ENCODE measurements at places on chromosomes 13 and 19.

DNA sequence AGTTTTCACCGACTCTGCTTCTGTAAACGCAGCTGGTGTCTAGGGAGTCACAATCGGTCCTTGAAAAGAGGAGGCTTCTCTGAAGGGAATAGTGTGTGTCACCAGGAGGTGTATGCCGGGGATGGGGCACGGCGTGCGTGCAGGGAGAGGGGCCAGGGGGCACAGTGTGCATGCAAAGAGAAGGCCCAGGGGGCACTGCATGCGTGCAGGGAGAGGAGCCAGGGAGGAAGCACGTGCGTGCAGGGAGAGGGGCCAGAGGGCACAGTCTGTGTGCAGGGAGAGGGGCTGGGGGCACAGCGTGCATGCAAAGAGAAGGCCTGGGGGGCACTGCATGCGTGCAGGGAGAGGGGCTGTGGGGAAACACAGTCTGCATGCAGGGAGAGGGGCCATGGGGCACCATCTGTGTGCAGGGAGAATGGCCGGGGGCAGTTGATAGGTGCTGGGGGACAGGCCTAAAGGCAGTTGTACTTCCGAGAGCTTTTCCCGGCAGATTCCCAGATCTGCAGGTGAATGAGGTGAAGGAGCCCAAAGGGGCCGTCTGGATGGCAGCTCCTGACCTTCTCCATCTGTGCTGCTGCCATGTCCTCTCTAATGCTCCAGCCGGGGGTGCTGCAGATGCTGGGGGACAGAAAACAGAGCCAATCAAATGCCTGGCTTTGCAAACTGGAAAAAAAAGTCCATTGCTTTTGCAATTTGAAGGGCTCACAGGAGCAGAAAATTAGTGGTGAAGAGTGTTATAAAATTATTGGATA lies 36.4 kb downstream of the ATP11A start:
- no peak for DNase-seq

DNA sequence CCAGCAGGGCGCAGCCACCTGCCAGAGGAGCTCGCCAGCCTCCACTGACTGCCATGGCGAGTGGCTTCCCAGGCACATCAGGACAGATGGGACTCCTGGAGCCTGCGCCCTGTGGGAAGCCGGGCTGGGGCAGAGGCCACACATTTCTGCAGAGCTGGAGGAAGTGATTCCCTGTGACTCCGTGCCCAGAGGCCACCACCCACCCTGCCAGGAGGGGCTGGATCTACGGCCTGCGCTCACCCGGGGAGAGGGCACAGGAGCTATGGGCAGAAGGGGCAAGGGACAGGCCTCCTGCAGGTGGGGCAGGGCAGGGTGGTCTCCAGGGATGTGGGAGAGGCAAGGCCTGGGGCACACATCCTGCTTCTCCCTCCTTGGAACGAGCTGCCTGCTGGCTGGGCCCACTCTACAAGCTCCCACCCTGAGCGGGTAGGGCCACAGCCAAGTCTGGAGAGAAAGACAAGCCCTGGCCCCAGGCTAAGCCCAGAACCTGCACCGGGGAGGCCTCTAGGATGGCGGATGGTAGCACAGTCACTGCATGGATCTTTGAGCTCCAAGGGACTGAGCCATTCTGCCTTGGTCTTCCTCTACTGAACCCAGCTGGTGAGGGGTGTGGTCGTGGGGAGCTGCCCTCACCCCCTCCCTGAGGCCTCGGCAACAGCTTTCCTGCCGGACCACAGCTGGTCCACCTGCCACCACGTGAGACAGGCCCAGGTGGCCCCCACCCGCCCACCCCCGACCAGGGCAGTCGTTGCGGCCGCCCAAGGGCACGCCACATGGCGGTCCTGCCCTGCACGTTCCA lies 40.6 kb downstream of the CEBPG start:
- no peak for DNase-seq

DNA sequence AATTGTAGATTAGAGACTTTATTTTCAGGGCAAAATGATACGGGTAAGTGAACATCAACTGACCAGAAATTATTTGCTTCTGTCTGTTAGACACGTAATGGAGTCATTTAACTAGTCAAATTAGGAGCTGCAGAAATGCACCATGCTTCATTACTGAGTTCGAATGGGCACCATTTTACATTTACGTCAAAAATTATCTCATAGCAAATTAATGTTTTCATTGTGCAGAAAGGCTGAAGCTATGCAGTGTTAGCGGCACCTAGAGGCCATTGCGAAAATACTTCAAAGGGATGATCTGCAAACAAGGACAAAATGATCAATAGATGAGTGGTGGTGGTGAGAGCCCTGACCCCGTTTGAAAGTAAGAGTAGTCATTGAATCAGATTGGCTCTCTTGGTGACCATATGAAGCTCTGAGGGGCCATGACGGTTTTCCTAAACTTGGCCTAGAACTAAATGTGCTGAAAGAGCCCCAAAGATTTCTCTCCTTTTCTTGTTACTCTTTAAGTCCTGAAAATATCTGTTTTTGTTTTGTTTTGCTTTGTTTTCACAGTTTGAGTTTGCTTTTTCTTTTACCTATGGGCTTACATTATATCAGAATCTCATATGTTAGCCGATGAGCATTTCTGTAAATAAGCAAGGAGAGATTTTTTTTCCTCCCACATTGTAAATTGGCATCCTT lies 277.9 kb downstream of the ZNF536 start:
- peak; percentile 75 for DNase-seq

- peak; percentile 50 for DNase-seq
These were observed 18.4 kb downstream of the LRCH1 start for GRCh38 chr13:46571189-46571908.

DNA sequence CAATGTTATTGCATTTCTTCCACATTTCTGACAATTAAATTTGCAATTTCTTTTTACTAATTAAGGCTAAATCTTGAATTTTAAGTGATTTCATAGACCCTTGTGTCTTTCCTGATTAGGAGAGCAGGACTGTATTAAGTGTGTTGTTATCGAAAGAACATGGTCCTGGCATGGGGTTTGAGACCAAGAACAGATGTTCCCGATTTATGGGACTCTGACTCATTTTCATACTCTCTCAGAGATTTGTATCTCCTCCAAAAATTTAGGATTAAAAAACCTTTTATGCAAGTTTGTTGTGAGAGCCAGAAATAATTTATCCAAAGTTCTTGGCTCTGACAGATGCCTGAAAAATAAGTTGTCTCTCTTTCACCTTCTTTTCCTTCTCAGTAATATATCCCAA lies 589.3 kb upstream of the ARGLU1 start:
- no peak for DNase-seq

- DNase-seq: no peak
These were observed 4.2 kb downstream of the PDE4C start for GRCh38 chr19:18221815-18222725.

- DNase-seq: peak; percentile 47
These were observed 34.4 kb downstream of the STARD13 start for GRCh38 chr13:33251131-33251661.

Measured in GM13977 (cell line).